ENCODE measurements at places on chromosomes 6 and 20. TPM values are rescaled to one million over a fixed set of nuclear protein-coding genes. Genes with fewer than 3 reads are reported as not detected.

Gene PSORS1C2
- not detected for polyA plus RNA-seq

Gene RAB44
- polyA plus RNA-seq = not detected

Gene MAP3K5
- polyA plus RNA-seq = 19.9 TPM

Gene POU5F1
- not detected for polyA plus RNA-seq

Gene BICRAL
- 6.8 TPM for polyA plus RNA-seq

Gene MYO6
- 6.5 TPM for polyA plus RNA-seq

Gene FAM50B
- polyA plus RNA-seq = 10.3 TPM

Gene ZBTB46
- polyA plus RNA-seq = 0.08 TPM

Gene RARS2
- polyA plus RNA-seq = 27.9 TPM

Gene CLVS2
- polyA plus RNA-seq = not detected

Gene OR2J3
- polyA plus RNA-seq = not detected

Gene LST1
- 49.6 TPM for polyA plus RNA-seq

Gene HEY2
- 0.20 TPM for polyA plus RNA-seq

Gene HDGFL1
- polyA plus RNA-seq = not detected

Gene SEMG1
- not detected for polyA plus RNA-seq

Gene SPATS1
- polyA plus RNA-seq = not detected

Measured in CD8-positive, alpha-beta memory T cell (primary cell).